T-cell (primary cell): ENCODE measurements at places on chromosomes 4 and X.

GRCh38 chr4:88318751-88319350, 34.5 kb upstream of the PPM1K start:
- no peak for DNase-seq

GRCh38 chrX:107465932-107466620, 16.6 kb downstream of the FRMPD3 start:
- DNase-seq, result no peak

- no peak for DNase-seq
Measured at GRCh38 chr4:183118141-183118540, 19.1 kb downstream of the WWC2 start.

DNA sequence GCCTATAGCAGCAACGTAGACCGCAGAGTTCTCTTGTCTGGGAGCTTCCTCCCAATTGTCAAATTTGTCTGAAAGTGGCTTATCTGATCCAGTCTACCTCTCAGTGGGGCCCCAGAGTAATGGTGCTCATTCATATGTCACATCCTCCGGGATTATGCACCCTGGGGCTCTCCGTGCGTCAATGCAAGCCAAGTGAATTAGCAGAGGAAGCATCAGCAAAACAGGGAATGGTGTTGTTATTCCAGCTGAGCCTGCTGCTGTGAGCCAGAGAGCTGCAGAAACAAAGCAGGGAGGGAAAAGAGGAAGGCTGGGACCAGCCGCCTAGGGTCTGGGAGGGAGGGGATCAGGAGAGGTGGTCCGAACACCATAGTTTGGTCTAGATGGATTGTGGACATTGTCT, 95.2 kb downstream of the CLNK start:
- no peak for DNase-seq

DNA sequence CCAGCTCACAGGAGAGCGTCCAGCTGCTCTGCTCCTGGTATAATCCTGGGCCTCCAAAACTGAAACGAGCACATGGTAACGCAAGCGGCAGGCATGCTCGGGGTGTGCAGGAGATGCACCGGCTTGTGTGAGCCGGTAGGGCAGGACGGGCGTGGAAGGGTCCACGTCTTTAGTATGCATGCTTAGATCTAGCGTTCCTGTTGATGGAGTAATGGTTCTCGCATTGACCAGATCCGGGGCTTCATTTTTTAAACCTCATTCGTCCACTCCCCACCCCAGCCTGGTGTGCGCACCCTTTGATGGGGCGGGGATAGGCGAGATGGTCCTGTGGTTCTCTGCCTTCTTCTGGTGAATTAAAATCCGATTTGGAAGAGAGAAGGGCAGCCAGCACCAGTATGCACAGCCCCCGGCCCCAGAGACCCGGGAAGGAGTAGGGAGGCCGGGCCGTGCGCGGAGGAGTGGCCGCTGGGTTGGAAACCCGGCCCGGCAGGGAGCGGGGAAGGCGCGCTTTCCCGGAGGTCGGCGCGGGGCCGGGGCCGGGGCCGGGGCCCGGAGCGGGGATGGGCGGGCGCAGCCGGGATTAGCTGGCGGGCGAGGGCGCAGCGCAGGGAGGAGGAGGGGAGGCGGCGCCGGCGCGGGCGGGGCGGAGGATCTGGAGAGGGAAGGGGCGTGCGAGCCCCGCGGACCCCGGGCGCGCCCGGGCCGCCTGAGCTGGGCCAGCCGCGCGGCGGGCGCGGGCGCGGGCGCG, 39.9 kb downstream of the FAM149A start:
- no peak for DNase-seq

DNA sequence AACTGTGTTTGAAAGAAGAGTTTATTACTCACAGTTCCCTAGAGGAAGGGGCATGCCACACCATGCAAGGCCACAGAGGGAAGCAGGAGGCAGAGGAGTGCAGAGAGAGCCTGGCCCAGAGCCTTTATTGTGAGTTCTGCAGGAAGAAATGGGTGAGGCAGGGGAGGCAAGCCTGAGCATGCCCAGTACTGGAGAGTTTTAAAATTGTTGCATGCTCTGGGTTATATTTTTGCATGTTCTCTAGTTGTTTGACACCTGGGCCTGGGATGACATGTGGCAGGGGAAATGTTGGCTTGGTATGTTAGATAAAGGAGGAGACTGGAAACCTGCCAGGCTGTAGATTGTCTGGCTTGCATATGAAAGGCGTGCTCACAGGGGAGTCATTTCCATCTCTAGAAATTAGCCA, 19.7 kb upstream of the CRMP1 start:
- no peak for DNase-seq

DNA sequence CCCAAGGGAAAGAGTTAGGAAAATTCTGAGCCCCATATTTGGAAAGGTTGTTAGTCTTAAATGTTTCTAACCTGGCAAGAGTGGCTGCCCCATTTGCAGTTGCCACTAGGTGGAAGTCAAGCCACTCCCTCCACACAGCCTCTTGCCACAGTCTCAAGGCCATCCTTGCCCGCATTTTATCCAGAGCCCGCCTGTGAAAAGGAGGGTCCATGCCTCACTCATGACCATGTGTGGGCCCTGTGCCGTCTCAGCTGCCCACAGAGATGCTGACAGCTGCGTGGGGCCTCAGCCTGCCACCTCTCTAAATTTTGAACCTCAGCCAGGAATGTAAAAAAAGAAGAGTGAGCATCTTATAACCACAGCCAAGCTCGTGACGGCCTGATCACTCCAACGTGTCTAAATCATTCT, 201.5 kb upstream of the FAM241A start:
- DNase-seq, result no peak

DNA sequence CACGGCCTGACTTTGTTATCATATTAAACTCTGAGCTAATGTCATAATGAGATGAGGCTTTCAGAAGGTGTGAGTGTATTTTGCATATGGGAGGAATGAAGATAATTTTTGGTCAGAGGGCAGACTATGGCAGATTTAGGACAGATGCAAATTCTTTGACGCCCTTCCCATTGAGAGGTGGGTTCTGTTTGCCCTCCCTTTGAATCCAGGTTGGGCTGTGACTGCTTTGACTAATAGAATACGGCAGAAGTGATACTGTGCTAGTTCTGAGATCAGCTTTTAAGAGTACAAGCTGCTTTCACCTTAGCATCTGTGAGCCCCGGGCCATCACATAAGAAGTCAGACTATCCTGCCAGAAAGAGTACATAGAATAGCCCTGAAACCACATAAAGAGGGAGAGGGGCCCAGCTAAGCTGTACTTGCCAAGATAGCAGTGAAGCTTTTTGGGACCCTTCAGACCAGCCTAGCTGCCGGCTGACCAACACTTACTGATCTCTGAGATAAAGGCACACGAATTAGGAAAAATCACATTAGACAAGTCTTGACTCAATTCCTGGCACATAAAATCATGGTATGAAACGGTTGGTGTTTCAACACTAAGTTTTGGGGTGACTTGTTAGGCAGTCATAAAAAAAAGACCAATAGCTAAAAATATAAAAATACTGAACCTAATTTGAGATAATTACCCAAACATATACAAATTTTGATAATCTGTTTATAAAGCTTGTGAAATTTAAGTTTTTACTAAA, 166.7 kb upstream of the SH3RF1 start:
- DNase-seq, result no peak

DNA sequence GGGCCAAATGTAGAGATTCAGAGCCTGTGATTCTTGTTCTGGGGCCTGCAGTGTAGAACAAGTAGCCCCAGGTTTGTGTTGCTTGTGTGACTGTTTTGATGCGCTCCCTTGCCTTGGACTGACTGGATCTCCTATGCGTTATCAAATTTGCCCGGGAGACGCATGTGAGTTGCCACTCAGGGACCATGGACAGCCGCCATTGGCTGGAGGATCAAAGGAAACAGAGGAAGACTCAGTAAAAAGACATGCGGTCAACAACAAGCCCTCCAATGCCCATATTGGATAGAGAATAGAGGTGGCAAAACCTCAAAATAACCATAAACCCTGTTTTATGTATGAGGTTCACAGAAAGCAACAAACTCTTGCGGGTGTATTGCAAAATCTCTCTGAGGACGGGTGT, 327.5 kb upstream of the IGFBP7 start:
- no peak for DNase-seq

GRCh38 chr4:13920901-13921300, 293.4 kb upstream of the BOD1L1 start:
- no peak for DNase-seq

DNA sequence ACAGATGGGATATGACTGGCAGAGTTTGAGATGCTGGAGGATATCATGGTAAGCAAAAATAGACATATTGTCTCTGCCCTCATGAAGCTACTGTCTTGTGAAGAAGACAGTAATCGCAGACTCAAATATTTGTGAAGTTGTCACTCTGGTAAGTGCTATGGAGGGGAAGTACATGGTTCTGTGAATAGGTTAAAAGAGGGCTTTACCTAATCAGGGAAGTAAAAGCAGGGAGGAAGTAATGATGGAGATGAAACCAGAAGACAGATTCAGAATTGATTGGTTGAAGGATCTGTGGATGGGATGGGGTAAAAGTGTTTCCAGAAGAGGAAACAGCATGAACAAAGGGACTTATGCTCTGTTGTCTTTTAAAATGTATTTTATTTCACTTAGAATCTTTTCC, 19.3 kb upstream of the MAGED1 start:
- DNase-seq, result no peak

DNA sequence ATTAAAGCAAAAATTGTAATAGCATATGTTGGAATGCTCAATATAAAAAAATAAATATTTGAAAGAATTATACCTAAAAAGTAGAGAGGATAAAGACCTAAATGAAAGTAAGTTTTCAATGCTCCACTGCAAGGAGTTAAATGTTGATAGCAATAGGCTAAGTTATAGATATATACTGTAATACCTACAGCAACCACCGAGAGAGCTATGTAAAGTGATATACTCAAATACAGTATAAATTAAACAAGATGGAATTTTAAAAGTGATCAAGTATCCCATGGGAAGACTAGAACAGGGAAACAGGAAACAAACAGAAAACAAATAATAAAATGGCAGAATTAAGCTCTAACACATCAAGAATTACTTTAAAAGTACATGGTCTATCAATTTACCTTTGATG, 73.9 kb downstream of the CASP3 start:
- no peak for DNase-seq
